ENCODE measurements at places on chromosomes 3 and 15.

DNA sequence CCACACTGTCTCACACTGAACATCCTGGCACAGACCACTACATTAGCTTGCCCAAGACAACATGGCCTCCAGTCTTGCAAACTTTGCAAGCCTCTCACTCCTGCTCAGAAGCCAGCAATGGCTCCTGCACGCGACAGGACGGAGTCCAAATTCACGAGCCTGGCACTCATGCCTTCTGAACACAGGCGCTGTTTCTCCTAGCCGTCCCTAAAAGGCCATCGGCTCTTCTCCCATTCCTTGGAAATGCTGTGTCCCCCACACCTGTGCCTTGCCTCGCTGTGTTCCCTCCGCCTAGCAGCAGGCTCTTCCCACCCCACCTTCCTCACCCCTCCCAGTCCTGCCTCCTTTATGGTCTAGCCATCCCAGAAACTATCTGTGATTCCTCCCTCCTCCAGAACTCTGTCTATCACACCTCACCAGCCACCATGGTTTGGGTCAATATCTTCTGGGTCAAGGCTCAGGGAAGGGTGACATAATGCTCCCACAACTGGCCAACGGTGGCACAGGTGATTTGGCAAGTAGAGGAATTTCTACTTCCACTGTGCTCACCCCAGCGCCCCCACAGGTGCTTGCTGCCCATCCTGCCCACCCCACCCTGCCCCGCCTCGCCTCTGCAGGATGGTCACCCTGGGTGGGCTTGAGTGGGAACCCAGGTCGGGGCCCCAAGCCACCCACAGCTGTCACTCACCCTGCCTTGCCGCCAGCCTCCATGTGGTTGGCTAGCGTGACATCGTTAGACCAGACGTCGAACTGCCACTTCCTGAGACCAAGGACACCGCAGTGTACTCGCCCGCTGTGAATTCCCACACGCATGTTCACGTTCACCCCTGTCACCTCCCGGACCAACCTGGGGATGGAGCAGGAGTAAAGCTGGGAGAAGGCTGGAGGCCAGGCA is 120.7 kb downstream of the ADCY5 start:
- DNase-seq: no peak

GRCh38 chr3:55880357-55880756 is 393.3 kb upstream of the WNT5A start:
- no peak for DNase-seq

DNA sequence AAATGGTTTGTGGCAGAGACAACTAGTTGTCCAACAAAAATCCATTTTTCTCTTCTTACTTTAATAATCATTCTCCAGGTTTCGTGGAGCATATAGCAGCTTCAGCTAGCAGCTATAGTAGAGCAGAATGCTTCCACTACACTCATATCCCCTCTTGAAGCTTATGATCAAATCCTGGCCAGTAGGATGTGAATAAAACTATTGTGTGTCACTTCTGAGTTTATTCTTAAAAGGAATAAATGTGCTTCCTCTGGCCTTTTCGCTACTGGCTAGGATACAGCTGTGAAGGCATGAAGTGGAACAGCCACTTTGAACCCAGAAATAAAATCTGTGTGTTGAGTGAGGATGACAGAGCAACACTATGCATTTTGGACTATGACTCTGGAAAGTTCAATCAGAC is 7.8 kb upstream of the CPOX start:
- no peak for DNase-seq

DNA sequence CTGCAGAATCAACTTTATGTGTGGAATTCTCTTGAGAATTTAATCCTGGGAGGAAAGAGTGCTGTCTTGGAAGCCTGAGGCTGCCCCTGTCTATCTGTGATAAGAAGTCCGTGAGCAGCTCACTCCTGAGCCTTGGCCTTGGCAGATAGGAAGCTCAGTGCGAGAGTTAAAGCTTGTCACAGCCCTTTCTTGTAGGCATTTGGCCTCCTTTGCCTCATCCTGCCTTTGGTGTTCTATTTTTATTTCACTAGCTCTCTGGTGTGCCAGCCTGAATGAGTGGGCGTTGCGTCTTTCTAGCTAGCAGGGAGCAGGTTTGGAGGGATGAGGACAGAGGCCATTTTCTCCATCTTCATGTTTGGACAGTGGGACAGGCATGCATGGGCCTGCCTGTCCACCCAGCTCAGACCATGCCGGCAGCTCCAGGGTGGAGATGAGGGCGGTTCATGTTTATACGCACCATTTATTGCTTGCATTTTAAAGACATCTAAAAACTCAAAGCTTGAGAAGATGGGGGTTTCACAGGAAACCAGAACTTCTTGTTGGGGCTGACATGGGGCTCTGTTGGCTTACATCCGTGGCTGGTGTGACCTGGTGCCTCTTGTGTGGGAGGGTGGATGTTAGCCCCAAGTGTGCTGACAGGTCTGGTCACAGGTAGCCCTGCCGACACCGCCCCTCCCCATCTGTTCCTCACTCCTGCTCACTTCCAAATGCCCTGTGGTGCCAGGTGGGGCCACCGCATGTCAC is 29.8 kb downstream of the IRAK2 start:
- peak; percentile 37 for DNase-seq

DNA sequence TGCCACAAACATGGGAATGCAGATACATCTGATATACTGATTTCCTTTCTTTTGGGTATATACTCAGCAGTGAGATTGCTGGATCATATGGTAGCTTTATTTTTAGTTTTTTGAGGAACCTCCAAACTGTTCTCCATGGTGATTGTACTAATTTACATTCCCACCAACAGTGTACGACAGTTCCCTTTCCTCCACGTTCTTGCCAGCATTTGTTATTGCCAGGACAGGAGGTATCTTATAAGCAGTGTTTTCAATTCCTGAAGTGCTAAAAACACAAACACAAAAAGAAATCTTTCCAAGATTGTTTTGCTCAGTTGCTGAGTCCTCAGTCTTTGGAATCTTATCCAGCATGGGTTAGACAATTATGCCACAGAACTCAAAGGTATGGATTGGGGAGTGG is 13.5 kb downstream of the GTF2E1 start:
- DNase-seq: no peak

DNA sequence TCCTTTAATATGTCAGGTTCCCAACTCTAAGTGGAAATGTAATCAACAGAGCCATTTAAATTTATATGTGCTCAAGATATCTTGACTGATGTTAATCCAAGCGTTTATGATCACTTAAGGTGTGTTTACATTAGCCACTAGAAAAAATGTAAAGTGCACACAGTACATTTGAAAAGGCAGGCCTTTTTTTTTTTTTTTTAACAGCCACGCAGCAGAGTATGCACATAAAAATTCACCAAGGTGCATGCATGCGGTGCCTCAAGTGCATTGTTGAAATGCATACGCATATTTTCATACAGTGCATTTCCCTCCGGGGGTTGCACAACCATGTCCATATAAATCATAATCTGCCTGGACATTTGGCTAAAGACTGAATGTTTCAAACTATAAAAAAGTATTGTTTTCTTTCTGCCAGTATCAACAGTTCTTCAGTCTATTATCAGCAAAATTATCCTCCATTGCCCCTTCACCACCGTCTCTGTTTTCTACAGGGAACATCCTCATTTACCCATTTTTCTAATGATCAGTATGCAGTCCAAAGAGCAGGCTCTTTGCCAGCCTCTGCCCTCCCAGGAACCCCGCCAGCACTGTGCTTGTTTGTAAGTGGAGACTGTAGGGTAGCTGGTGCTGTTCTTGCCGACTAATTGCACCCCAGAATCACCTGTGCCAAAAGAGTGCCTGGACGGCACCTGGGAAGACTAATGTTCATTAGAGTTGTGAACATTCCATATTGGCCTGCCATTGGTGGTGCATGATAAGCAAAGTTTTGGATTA is 611.2 kb upstream of the CFAP20DC start:
- no peak for DNase-seq

DNA sequence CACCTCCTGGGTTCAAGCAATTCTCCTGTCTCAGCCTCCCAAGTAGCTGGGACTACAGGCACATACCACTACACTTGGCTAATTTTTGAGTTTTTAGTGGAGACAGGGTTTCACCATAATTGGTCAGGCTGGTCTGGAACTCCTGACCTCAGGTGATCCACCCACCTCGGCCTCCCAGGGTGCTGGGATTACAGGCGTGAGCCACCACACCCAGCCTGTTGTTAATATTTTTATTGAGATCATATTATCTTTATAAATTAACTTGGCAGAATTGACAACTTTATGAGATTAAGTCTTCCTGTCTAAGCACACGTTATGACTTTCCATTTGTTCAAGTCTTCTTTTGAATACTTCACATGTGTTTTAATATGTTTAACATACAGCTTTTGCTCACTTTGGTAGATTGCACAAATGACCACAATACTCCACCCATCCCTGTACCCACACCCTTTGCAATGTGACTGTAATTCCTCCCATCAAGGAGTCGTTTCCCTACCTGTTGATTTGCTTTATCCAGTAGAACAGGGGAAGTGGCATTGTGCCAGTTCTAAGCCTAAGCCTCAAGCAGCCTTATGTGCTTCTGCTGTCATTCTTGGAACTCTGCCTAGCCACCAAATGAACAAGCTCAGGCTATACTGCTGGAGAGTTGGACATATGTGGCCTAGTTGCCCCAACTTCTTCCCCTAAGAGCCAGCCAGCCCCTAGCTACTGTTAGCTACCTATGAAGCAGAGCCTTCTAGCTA is 8.2 kb downstream of the XYLB start:
- no peak for DNase-seq

DNA sequence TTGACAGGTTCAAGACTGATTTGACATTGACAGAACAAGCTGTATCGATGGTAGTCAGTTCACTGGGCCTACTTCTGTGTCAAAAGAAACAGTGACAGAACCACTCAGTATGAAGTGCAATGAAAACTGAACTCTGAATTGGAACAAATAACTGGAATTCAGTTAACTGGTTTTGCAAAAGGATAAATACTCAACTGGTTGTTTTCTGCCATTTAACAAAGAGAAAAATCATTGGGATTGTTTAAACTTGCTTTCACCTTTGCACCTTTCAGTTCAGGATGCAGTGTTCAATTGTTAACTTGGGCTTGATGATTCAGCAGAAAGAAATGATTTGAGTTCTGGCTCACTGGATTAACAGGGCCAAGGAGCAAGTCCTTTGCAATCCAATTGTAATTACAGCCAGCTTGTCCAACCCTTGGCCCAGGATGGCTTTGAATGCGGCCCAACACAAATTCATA is 4.9 kb downstream of the BTD start:
- DNase-seq: no peak
